ENCODE measurements at places on chromosomes 3 and 15. TPM values are rescaled to one million over a fixed set of nuclear protein-coding genes. Genes with fewer than 3 reads are reported as not detected.

DNA sequence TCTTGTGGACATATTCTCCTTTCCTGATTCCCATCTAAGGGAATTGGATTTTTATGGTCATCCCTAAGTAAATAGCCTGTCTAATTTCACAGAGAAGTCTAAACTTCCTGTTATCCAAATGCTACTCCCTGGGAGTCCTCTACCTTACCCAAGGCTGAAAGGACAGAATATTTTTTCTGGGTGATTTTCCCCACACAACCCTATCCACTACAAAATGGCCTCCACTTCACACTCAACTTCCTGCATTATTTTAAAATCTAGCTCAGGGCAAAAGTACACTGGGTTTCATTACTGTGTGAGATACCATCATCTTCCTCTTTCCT lies 77.5 kb upstream of the ABI3BP start:
- H3K27me3 ChIP-seq: no peaks in the 10 kb centered on the region
- no peak overlapping the region for H3K4me3 ChIP-seq
- DNase-seq: no peak
- H3K4me1 ChIP-seq: no peaks in the 10 kb centered on the region

DNA sequence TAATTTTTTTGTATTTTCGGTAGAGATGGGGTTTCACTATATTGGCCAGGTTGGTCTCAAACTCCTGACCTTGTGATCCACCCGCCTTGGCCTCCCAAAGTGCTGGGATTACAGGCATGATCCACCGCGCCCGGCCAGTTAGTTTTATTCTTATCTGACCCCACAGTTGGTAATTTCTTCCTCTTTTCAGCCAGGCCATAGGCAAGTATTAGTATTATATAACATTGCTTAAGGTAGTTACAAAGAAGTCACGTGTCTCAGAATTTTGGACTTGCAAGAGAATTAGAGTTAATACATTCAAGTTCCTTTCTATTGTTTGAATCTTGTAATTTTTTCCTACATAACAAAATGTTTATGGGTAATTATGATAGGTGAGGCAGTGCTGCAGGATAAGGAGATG lies 334.8 kb downstream of the LPP start:
- H3K36me3 ChIP-seq: no peaks in the 10 kb centered on the region
- DNase-seq: no peak
- H3K27ac ChIP-seq: no peak overlapping the region
- H3K4me1 ChIP-seq: peaks cover 15% of the 10 kb centered on the region

DNA sequence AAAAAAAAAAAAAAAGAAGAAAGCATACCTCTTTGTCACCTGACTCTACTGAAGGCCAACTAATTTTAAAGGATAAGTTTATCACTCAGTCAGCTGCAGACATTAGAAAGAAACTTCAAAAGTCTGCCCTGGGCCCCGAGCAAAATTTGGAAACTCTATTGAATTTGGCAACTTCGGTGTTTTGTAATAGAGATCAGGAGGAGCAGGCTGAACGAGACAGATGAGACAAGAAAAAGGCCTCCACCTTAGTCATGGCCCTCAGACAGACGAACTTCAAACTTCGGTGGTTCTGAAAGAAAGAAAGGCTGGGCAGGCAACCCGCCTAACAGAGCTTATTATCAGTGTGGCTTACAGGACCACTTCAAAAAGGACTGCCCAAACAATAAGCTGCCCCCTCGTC lies 18.5 kb downstream of the GLDN start:
- no peak overlapping the region for H3K4me3 ChIP-seq
- H3K27me3 ChIP-seq: no peaks in the 10 kb centered on the region
- no peak for DNase-seq
- no peaks in the 10 kb centered on the region for H3K4me1 ChIP-seq
- H3K36me3 ChIP-seq: no peaks in the 10 kb centered on the region
- H3K27ac ChIP-seq: no peak overlapping the region

- no peaks in the 10 kb centered on the region for H3K4me1 ChIP-seq
- H3K36me3 ChIP-seq: no peaks in the 10 kb centered on the region
- no peak overlapping the region for H3K27ac ChIP-seq
Measured at GRCh38 chr15:26805470-26805869, 32.6 kb upstream of the GABRB3 start.

Gene SHC4
- 4.9 TPM for total RNA-seq

Measured in heart right ventricle (tissue), 16 donors.